Vein endothelial cell (primary cell): ENCODE measurements at places on chromosomes 2 and 18. TPM values are rescaled to one million over a fixed set of nuclear protein-coding genes. Genes with fewer than 3 reads are reported as not detected.

The SIX2 gene
- total RNA-seq = under 0.01 and 0.10 TPM in 2 replicates

The ING5 gene
- total RNA-seq = 13.7 and 19.3 TPM in 2 replicates

The STRADB gene
- total RNA-seq = 20.3 and 22.5 TPM in 2 replicates

The IL36G gene
- not detected in 2 replicates for total RNA-seq

The THSD7B gene
- total RNA-seq = under 0.01 TPM in 1 of 2 replicates, not detected in the other

The GORASP2 gene
- 63.1 and 64.3 TPM in 2 replicates for total RNA-seq

The TMSB10 gene
- total RNA-seq = 4,776 and 6,210 TPM in 2 replicates

The IRS1 gene
- total RNA-seq = under 0.01 and 0.38 TPM in 2 replicates

The MC2R gene
- total RNA-seq = not detected in 2 replicates

The BCL11A gene
- 0.33 and 0.38 TPM in 2 replicates for total RNA-seq

The REG3G gene
- total RNA-seq = not detected in 2 replicates

The CYS1 gene
- 0.33 TPM in 1 of 2 replicates, not detected in the other for total RNA-seq

The FLACC1 gene
- total RNA-seq = 0.65 and 1.1 TPM in 2 replicates

The PLEKHH2 gene
- total RNA-seq = 0.33 and 0.57 TPM in 2 replicates

The G6PC2 gene
- total RNA-seq = not detected in 2 replicates

The PSMA8 gene
- total RNA-seq = not detected in 2 replicates

The ARPC2 gene
- total RNA-seq = 459 and 566 TPM in 2 replicates

The GLI2 gene
- total RNA-seq = under 0.01 and 0.19 TPM in 2 replicates

The DNPEP gene
- total RNA-seq = 57.2 and 60.8 TPM in 2 replicates

The SMC6 gene
- total RNA-seq = 24.8 and 27.3 TPM in 2 replicates

The ZEB2 gene
- 16.7 and 22.6 TPM in 2 replicates for total RNA-seq

The DBI gene
- 74.1 and 77.3 TPM in 2 replicates for total RNA-seq

The CCDC68 gene
- 1.6 and 2.3 TPM in 2 replicates for total RNA-seq

The EFEMP1 gene
- total RNA-seq = 4,554 and 6,170 TPM in 2 replicates

The HOXD9 gene
- total RNA-seq = 11.7 and 22.5 TPM in 2 replicates

The CTDP1 gene
- total RNA-seq = 30.2 and 34.3 TPM in 2 replicates

The LBX2 gene
- 2.9 and 3.8 TPM in 2 replicates for total RNA-seq

The FOSL2 gene
- 50.9 and 72.5 TPM in 2 replicates for total RNA-seq

The BOLL gene
- not detected in 2 replicates for total RNA-seq

The VIL1 gene
- not detected in 2 replicates for total RNA-seq

The LOXL3 gene
- 1.6 and 2.2 TPM in 2 replicates for total RNA-seq

The ST8SIA3 gene
- total RNA-seq = not detected in 2 replicates

The TSPYL6 gene
- total RNA-seq = 0.10 TPM in 1 of 2 replicates, not detected in the other

The RALB gene
- 100 and 160 TPM in 2 replicates for total RNA-seq

The LONRF2 gene
- not detected in 2 replicates for total RNA-seq

The CCDC74A gene
- 4.8 and 5.9 TPM in 2 replicates for total RNA-seq

The CFAP210 gene
- total RNA-seq = not detected in 2 replicates

The LIMS4 gene
- 65.4 and 111 TPM in 2 replicates for total RNA-seq

The SERPINB12 gene
- total RNA-seq = not detected in 2 replicates

The SRD5A2 gene
- total RNA-seq = not detected in 2 replicates

The COLEC11 gene
- total RNA-seq = 0.65 TPM in 1 of 2 replicates, not detected in the other

The MSTN gene
- 0.10 TPM in 1 of 2 replicates, not detected in the other for total RNA-seq

The ST3GAL5 gene
- total RNA-seq = 12.0 and 13.4 TPM in 2 replicates

The FOXI3 gene
- not detected in 2 replicates for total RNA-seq

The AMER3 gene
- total RNA-seq = not detected in 2 replicates

The IL1RL1 gene
- 11.1 and 31.0 TPM in 2 replicates for total RNA-seq

The VIT gene
- 1.3 and 3.2 TPM in 2 replicates for total RNA-seq
